ENCODE measurements at places on chromosomes 1 and 21. TPM values are rescaled to one million over a fixed set of nuclear protein-coding genes. Genes with fewer than 3 reads are reported as not detected.
A peak's percentile ranks its signal among the peaks of the same experiment; 100 is the strongest.

GRCh38 chr1:117033772-117034171 lies 26.4 kb upstream of the TTF2 start:
- no peaks in the 10 kb centered on the region for H3K4me1 ChIP-seq
- no peak overlapping the region for H3K4me3 ChIP-seq
- H3K27ac ChIP-seq: no peak overlapping the region
- H3K27me3 ChIP-seq: no peaks in the 10 kb centered on the region

The IVL gene
- polyA plus RNA-seq: 0.16 TPM

- H3K4me1 ChIP-seq: no peaks in the 10 kb centered on the region
- DNase-seq: no peak
- no peak overlapping the region for H3K27ac ChIP-seq
These were observed 36.2 kb upstream of the ZNF496 start for GRCh38 chr1:247367786-247368422.

- H3K27me3 ChIP-seq: no peaks in the 10 kb centered on the region
- peaks cover 5% of the 10 kb centered on the region for H3K4me1 ChIP-seq
- peak overlapping the region; percentile 55 for H3K27ac ChIP-seq
- no peaks in the 10 kb centered on the region for H3K36me3 ChIP-seq
These were observed 21.1 kb downstream of the KIF17 start for GRCh38 chr1:20696397-20697333.

GRCh38 chr1:64599242-64599641 lies 129.3 kb downstream of the CACHD1 start:
- no peak for DNase-seq
- no peaks in the 10 kb centered on the region for H3K27me3 ChIP-seq
- no peaks in the 10 kb centered on the region for H3K36me3 ChIP-seq
- peaks cover 30% of the 10 kb centered on the region for H3K4me1 ChIP-seq
- H3K27ac ChIP-seq: no peak overlapping the region

DNA sequence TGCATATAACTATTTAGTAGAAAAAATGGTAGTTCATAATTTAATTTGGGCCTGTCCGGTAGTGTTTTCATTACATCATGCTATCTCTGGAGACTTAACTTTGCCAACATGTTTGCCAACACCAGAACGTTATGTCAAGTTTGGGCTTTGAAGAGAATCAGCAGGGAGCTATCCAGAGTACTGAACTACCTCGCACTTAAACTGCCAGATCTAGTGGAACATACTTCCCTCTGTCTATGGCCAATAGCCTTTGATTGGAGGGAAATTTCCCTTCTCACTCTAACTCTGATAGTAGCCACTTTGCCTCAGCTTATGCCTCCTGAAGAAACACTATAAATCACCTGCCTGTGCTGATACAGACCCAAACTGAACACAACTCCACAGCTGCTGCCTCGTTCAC lies 10.0 kb downstream of the LRRC53 start:
- H3K4me3 ChIP-seq: no peak overlapping the region
- no peaks in the 10 kb centered on the region for H3K27me3 ChIP-seq
- H3K27ac ChIP-seq: no peak overlapping the region
- H3K4me1 ChIP-seq: no peaks in the 10 kb centered on the region
- DNase-seq: peak; percentile 13

The CEP350 gene
- polyA plus RNA-seq: 22.6 TPM

The TMEM81 gene
- polyA plus RNA-seq: 4.8 TPM

DNA sequence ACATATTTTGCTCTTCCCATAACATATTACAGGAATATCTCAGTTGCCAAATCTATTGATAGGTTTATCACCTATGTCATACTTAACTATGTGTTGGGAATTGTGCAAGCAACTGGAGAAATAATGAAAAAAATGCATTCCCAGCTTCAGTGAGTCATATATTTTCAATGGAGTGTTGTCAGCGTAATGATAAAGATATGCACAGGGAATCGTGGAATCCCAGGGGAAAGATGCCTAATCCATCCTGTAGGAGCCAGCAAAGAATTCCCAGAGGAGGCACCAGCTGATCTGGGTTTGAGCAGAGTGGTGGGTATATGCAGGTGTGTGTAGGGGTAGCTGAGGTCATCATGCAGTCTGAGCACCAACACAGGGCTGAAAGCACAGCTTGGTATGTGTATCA lies 213.3 kb upstream of the DAB1 start:
- DNase-seq: no peak
- no peak overlapping the region for H3K27ac ChIP-seq
- H3K4me1 ChIP-seq: no peaks in the 10 kb centered on the region
- H3K27me3 ChIP-seq: no peaks in the 10 kb centered on the region
- no peaks in the 10 kb centered on the region for H3K36me3 ChIP-seq
- no peak overlapping the region for H3K4me3 ChIP-seq

The FAM151A gene
- polyA plus RNA-seq: 0.16 TPM

The PRAMEF11 gene
- polyA plus RNA-seq: not detected

The KIF26B gene
- 0.20 TPM for polyA plus RNA-seq

DNA sequence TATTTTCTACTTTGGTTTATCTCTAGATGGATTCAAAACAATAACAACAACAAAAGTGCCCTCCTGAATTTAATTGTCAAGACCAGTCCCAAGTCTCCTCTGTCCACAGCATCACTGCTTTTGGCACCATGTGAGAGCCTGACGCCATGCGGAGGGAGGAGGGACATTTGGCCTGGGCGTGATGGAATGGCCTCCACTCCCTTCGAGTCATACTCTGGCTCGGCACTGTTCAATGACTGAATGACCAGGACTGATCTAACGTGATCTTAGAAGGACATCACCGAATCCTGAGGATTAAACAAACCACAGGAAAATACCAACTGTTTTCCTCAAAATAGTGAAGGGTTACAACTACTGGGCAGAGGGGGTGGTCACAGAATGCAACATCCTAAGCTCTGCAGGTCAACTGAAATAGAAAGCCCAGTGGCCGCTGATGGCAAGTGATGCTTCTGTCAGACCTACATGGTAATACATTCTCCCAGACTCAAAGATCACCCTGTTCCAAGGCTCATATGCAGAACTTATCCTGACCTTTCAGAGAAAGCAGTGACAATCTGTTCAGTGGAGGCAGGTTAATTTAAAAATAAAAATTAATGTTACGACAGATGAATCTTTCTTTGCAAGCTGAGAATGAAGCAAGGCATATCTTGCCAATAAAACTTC lies 19.1 kb downstream of the SRSF4 start:
- peaks cover 9% of the 10 kb centered on the region for H3K4me1 ChIP-seq
- no peaks in the 10 kb centered on the region for H3K27me3 ChIP-seq
- no peaks in the 10 kb centered on the region for H3K36me3 ChIP-seq
- no peak overlapping the region for H3K27ac ChIP-seq

The RERE gene
- polyA plus RNA-seq: 41.6 TPM

DNA sequence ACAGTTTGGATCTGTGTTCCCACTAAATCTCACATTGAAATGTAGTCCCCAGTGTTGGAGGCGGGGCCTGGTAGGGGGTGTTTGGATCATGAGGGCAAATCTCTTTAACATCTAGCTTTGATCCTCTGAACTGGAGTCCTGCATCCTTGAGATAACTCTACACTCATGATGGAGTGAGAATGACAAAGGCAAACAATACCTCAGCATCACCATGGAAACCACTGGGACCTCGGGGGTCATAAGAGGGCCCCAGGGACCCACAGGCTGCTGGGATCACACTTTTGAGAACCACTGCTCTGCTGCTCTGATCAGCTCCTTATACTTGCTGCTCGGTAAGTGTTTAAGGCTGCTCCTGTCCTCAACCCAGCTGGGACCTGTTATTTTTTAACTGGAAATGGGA lies 13.4 kb upstream of the OBSCN start:
- no peak overlapping the region for H3K27ac ChIP-seq
- H3K4me1 ChIP-seq: no peaks in the 10 kb centered on the region
- no peak for DNase-seq
- no peak overlapping the region for H3K4me3 ChIP-seq

The SFN gene
- polyA plus RNA-seq: 0.33 TPM

DNA sequence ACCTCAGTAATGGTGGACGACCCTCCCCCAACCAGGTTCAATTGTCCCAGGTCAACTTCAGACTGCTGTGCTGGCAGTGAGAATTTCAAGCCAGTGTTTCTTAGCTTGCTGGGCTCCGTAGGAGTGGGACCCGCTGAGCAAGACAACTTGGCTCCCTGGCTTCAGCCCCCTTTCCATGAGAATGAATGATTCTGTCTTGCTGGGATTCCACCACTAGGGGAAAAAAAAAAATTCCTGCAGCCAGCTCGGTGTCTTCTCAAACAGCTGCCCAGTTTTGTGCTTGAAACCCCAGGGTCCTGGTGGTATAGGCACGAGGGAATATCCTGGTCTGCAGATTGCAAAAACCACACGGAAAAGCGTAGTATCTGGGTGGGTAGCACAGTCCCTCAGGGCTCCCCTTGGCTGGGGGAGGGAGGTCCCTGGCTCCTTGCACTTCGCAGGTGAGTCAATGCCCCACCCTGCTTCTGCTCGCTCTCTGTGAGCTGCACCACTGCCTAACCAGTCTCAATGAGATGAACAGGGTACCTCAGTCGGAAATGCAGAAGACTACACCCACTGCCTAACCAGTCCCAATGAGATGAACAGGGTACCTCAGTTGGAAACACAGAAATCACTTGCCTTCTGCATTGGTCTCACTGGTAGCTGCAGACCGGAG lies 41.5 kb downstream of the GBP6 start:
- H3K4me3 ChIP-seq: no peak overlapping the region
- H3K36me3 ChIP-seq: no peaks in the 10 kb centered on the region
- no peak overlapping the region for H3K27ac ChIP-seq
- no peak for DNase-seq
- no peaks in the 10 kb centered on the region for H3K27me3 ChIP-seq
- H3K4me1 ChIP-seq: peaks cover 3% of the 10 kb centered on the region

- no peaks in the 10 kb centered on the region for H3K36me3 ChIP-seq
- H3K4me3 ChIP-seq: no peak overlapping the region
- H3K27me3 ChIP-seq: no peaks in the 10 kb centered on the region
- no peaks in the 10 kb centered on the region for H3K4me1 ChIP-seq
These were observed 280.2 kb downstream of the PTGER3 start for GRCh38 chr1:70767377-70767776.

The GLIS1 gene
- 0.37 TPM for polyA plus RNA-seq

GRCh38 chr21:42997053-42997452 lies 22.7 kb downstream of the PKNOX1 start:
- no peak overlapping the region for H3K27ac ChIP-seq
- H3K27me3 ChIP-seq: no peaks in the 10 kb centered on the region
- H3K4me3 ChIP-seq: no peak overlapping the region

GRCh38 chr1:220511179-220511578 lies 16.8 kb upstream of the MARK1 start:
- no peaks in the 10 kb centered on the region for H3K4me1 ChIP-seq
- H3K4me3 ChIP-seq: no peak overlapping the region
- no peak overlapping the region for H3K27ac ChIP-seq

DNA sequence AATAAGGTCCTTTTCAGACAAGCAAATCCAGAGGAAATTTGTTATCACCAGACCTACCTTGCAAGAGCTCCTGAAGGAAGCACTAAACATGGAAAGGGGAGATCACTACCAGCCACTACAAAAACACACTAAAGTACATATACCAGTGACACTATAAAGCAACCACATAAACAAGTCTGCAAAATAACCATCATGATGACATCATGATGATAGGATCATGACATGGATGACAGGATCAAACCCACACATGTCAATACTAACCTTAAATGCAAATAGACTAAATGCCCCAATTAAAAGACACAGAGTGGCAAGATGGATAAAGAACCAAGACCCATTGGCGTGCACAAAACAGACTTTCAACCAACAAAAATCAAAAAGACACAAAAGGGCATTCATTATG lies 688.8 kb upstream of the NR5A2 start:
- no peaks in the 10 kb centered on the region for H3K27me3 ChIP-seq
- H3K36me3 ChIP-seq: no peaks in the 10 kb centered on the region
- DNase-seq: no peak
- H3K4me3 ChIP-seq: no peak overlapping the region

The ANGPTL7 gene
- 8.5 TPM for polyA plus RNA-seq

Measured in adrenal gland (tissue), 19 donors.